CD4-positive, alpha-beta T cell treated with Interleukin-21 for 1 hour (primary cell): ENCODE measurements at places on chromosomes 2 and 18.

DNA sequence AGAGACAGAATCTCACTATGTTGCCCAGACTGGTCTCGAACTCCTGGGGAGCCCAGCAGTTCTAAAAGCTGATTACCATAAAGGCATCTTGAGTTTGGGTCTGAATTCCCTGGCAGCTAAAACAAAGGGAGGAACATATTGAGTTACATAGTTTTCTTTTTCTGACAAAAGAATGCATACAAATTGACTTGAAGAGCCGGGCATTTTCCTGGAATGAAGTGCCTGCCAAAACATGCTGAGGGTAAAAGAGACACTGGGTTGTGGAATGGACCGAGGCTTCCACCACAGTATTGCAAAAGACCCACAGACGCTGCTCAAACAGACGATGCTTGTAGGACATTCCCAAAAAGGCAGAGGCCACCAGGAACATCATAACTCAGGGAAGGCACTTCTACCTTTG lies 35.1 kb upstream of the ROCK2 start:
- DNase-seq = no peak

DNA sequence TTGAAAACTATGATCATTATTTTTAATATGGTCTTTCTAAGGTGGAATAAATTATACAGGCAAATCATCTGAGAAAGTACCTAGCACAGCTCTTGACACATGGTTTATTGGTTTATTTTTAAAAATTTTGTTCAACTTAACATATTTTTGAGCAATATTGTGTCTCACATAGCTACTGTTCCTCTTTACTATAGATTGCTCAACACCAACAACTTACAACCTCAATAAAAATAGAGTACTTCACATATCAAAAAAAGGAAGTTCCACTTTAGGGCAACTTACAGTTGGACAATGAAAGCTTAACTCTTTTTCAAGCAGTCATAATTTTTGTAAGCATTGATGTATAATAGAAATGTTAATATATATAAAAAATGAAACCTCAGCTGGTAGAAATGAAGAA lies 440.9 kb upstream of the UBE2E3 start:
- DNase-seq = no peak

DNA sequence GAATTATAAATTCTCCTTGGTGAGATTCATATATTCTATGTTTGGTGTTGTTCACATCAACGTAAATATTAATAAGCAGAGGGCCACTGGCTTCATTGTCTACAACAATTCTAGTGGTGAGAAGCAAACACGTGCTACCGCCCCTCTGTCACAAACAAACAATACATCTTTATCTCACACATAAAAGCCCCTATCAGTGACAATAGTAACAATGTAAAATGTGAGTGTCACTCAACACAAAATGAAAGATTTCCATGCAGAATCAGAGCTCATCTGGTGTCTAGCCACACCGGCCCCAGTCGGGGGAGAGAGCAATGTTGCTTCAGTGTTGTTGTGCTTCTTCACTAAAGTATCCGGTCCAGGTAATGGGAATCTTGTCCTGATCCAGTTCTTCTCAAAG lies 932.6 kb downstream of the SOCS6 start:
- no peak for DNase-seq

- DNase-seq = no peak
These were observed 1487.0 kb downstream of the LRP1B start for GRCh38 chr2:140643761-140644187.

DNA sequence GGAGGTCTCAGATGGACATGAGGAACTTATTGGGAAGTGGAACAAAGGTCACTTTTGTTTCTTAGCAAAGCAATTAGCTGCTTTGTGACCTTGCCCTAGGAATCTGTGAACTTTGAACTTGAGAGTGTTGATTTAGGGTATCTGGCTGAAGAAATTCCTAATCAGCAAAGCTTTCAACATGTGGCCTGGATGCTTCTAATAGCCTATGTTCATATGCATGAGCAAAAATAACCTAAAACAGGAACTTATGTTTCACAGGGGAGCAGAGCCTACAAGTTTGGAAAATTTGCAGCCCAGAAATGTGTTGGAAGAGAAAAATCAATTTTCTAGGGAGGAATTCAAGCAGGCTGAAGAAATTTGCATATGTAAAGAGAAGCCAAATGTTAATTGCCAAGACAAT lies 405.8 kb upstream of the SALL3 start:
- DNase-seq = no peak

GRCh38 chr2:36456227-36457175 lies 100.9 kb downstream of the CRIM1 start:
- DNase-seq = no peak

GRCh38 chr18:45850021-45850420 lies 24.5 kb downstream of the SIGLEC15 start:
- DNase-seq = no peak

GRCh38 chr2:229153951-229154350 lies 117.1 kb downstream of the PID1 start:
- DNase-seq = no peak

DNA sequence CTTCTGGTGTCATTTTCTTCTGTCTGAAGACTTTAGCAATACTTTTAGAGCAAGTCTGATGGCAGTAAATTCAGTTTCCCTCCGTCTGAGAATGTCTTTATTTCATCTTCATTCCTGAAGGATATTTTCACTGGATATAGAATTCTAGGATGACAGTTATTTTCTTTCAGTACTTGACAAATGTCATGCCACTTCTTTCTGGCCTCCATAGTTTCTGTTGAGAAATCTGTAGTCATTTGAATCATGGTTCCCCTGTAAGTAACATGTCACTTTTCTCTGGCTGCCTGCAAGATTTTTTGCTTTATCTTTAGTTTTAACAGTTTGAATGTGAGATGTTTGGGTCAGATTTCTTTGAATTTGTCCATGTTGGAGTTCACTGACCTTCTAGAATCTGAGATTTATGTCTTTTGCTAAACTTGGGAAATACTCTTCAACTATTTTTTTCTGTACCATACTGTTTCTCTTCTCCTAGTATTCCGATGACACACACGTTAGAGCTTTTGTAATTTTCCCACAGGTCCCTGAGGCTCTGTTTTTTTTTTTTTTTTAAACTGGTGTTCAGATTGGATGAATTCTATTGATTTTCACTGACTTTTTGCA lies 30.2 kb downstream of the RMND5A start:
- no peak for DNase-seq

- DNase-seq = no peak
These were observed 954.1 kb downstream of the DSC3 start for GRCh38 chr18:30088238-30089015.

DNA sequence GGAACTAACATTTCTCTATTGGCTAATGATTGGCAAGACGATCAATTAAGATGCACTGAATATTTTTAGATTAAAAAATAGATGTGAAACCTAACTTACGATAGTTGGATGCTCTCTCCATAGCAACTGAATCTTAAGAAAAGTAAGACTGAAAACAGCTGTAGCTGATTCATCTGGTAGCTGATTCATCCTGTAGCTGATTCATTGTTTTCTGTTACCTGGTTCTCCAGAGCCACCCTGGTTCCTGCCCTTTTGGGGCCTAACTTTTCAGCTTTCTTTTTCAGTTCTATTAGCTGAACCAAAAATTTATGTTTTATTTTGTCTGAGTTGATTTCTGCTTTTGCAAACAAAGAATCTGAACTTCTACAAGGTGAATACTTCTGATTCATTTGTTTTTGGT lies 22.7 kb upstream of the SPR start:
- DNase-seq = no peak

DNA sequence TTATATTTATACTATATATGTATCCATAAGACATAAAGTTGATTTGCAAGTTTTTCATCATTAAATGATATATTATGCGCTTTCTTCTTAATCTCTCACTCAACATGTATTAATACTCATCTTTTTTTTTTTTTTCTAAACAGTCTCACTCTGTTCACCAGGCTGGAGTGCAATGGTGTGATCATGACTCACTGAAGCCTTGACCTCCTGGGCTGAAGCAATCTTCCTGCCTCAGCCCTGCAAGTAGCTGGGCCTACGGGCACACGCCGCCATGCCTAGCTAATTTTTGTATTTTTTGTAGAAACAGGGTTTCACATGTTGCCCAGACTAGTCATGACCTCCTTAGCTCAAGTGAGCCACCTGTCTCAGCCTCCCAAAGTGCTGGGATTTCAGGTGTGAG lies 51.4 kb upstream of the MAP4K3 start:
- no peak for DNase-seq

GRCh38 chr2:238691596-238692491 lies 156.0 kb upstream of the TWIST2 start:
- DNase-seq = no peak

GRCh38 chr18:26555804-26556553 lies 7.6 kb upstream of the KCTD1 start:
- DNase-seq = no peak

DNA sequence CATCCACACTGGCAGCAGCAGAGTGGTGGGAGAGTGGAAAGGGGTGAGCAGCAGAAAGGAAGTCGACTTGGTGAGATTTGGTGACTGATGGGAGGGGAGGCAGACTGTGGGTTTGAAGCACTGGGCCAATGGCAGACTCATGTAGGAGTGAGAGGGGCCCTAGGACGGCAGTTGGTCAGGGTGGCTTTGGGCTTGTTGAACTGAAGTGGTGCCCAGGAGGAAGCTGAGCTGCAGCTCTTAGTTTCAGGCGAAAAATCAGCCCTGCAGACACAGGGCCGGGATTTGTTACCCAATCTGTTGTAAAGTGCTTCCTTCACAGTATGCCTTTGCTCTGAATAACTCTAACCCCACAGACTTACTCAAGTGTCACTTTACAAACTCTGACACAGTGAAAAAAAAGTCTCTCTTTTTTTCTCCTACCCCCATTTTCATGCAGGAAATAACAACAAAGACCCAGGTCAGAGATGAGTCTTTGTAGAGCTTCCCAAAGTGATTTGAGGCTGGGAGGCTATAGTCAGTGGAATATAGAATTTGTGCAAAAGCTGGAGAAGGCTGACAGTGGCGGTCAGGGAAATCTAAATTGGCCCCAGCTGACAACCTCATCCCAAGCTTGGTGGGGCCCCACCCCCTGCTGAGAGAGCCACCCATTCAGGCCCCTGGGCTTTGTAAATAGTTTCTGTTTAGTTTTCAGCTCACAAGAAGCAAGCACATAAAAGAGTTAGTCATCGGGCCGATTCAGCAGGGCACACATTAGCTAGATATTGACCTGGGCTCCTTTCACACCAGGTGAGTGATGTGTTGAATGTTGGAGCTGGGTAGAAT lies 226.9 kb downstream of the VAPA start:
- no peak for DNase-seq

DNA sequence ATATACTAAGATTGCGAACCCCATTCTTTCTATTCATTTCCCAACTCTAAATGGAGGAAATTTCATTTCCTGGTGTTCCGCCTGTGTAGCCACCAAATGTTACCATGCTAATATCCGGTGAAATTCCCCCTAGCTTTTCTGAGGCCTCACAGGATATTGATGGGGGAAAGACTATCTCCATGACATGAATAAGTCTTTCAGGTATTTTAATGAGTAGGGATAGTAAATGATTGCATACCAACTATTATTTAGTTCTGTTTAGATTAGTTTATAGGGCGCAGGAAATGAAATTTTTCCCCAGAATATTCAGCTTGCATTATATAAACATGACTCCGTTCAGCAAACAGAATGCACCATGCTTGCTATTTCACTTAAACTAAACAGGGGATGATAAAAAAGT lies 55.4 kb downstream of the COL5A2 start:
- DNase-seq = no peak
